ENCODE measurements at places on chromosomes 6 and 20.
A peak's percentile ranks its signal among the peaks of the same experiment; 100 is the strongest.

DNA sequence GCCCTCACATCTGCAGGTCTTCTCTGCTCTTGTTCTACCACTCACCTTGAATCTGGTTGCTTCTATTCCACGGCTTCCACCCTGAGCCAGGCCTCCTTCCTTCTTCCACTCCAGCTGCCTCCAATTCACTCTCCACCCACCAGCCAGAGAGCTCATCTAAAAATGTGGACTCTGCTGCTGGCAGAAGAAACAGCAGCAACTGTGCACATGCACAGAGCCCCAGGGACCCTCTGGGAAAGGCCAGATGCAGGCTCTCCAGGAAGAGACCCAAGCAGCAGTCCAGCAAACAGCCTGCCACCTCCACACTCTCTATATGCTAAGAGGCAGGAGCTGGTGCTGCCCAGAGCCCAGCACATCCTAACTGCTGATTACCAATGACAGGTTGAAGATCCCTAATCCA, 162.6 kb upstream of the TOP1 start:
- DNase-seq: no peak

- no peak for DNase-seq
These were observed 5.7 kb downstream of the CDC40 start for GRCh38 chr6:110185879-110186278.

- DNase-seq: no peak
These were observed 595 bp upstream of the SRF start for GRCh38 chr6:43170417-43170930.

- no peak for DNase-seq
These were observed 41.3 kb downstream of the ADGRF1 start for GRCh38 chr6:47000842-47001241.

DNA sequence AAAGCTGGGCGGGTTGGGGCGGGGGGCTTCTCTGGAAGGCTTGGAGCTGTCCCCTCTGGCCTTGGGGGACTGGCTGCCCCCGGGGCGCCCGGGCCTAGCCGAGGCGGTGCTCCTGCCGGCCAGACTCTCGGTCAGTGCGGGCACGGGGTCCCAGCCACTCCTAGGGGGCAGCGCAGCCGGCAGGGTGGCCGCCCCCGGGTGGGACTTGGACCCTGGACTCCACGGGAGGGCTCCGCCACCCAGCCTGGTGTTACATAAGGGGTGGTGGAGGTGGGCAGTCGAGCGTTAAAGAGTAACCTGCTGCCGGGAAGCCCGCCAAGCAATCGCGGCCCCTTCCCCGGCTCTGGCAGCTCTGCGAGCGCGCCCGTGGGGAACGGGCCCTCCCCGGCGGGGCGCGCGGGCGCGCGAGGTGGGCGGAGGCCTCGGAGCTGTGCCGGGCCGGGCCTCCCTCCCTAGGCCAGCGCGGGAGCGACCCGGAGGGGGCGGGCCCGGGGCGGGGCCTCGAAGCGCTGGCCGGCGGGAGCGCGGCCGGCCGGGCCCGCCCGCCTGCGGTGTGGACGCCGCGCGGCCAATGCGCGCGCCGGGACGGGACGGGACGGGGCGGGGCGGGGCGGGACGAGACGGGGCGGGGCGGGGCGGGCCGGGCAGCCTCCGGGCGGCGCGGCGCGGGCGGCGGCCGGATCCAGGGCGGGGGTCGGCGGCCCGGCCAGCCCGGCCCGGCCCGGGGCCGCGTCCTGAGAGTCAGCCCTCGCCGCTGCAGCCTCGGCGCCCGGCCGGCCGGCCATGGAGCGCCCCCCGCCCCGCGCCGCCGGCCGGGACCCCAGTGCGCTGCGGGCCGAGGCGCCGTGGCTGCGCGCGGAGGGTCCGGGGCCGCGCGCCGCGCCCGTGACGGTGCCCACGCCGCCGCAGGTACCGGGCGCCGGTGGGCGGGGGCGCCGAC, at the start of gene SLC2A4RG:
SLC2A4RG (plus strand) TSS at position 647 of the 940 bp plus-strand sequence; CDS start at position 784, 137 bp downstream.
- DNase-seq: peak; percentile 53

GRCh38 chr6:97059473-97059872, 134.9 kb downstream of the KLHL32 start:
- DNase-seq: no peak

- no peak for DNase-seq
These were observed 370.1 kb downstream of the BTBD9 start for GRCh38 chr6:38269461-38270172.

DNA sequence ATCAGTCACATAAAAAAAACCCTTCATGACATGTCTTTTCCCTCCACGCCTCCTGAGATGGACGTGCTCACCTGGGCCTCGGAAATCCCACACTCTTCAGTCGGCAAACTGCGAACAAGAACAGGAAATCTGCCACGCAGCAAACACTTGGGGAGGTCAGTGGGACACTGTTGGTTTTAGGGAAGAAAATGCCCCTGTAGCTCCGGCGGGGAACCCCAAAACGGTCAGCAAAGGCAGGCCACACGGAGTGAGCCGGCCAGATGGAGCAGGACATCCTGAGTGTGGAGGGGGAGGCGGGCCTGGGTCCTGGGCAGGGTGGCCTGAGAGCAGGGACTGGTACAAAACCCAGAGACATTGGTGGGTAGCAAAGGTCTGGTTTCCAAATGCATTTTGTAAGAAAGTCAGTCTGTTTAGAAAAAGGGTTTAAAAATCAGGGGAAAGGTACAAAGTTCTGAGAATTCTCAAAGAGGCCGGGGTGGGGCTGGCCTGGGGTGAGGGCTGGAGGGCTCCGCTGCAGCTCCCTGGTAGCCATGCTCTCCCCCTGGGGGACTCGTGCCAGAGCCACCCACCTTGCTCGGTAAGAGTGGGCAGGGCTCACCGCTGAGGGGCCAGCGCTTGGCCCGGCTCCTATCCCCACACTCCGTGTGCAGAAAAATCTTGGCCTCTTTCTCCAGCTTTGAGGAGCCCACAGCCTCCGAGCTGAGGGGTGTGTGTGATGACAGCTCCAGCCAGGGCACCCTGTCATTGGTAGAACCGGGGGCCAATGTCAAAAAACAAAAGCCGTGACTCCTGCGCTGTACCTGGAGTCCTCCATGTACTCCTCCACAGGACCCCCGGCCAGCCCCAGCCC, 5.2 kb downstream of the SLC2A4RG start:
- no peak for DNase-seq

GRCh38 chr6:166470029-166470862, 87.5 kb upstream of the MPC1 start:
- DNase-seq: no peak

- DNase-seq: no peak
These were observed 118.0 kb upstream of the POU3F2 start for GRCh38 chr6:98716341-98716740.

DNA sequence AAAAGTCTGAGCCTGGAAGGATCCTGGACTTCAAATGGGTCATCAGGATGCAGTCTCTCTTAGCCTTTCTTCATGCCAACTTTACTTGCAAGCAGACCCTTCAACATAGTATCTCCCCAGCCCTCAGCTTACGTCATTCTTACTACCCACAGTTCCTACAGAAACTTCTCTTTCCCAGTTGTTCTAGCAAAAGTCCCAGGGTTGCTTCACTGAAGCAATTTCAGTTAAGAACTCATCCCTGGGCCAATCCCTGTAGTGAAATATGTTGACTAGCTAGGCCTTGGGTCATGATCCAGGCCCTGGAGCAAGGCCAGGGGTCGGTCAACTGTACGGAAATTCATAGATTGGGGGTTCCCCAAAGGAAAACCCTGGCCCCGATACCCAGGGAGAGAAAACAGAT, 8.6 kb upstream of the FAM83D start:
- no peak for DNase-seq

DNA sequence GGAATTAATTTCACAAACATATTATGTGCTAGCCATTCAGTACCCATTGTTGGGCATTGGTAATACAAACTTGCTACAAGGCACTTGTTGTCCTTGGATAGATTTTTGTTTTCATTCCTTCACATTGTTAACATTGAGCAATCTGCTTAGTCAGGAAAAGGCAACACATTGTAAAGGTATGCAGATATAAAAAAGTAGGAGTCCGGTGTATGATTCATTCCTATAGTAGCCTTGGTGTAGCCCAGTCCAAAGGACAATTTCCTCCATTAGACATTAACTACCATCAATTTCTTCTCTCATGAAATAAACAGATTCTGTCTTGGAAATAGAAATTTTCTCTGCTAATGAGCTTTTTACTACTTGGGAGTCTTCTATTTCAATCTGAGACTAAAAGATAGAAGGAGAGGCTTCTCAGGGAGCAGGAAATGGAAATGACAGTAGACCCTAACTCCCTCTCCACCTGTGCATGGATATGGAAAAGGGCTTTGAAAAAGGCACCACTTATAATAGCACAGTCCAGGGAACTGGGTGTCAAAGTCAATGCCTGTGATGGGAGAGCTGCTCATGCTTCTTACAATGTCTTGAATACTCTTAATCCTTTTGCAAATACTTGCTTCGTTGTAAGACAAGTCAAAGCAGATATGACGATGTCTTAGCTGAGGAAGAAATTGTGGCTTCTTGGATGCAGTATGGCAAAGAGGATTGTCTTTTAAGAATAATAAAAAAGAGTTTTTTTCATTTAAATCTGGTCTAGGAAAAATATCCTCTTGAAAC, 369.4 kb upstream of the CITED2 start:
- no peak for DNase-seq

DNA sequence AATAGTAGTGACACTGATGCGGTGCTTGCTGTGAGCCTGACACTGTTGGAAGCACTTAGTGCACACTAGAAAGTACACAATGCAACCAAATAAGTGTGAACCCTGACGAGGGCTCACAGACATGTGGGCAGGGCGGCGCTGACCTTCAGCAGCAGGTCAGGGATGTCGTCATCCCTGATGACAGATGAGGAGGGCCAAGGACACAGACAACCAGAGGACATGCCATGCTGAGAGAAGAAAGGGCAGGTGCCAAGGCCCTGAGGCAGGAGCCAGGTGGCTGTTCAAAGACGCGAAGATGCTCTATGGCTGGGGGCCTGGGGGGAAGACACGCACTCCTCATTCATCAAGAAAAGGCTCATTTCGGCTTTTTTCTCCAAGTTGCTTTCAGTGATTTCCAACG, 176.4 kb upstream of the CST7 start:
- DNase-seq: no peak

DNA sequence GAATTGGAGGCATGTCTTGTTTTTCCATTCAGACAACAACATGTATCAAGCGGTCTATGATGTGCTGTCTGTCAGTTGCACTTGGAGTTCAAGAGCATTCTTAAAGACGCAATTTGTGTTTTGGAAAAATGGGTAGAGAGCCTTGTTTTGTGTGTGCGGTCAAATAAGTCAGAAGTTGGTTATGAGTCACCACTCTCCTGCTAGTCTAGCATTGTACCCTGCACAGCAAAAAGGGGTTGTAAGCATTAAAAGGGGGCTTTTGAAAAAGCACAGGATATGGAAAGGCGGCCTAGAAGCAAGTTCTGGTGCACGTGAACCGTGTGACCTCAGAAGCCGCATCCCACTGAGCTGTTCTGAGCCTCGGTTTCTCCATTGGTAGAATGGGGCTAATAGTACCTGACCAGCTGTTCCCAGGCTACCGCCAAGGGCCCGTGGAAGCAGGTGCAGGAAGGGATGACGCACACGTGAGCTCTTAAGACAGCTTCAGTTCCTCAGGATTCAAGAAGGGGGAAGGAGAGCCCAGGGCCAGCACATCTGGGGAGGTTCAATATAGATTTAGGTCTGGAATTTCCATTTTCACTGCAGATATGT, 61.6 kb upstream of the SNX9 start:
- DNase-seq: no peak

- DNase-seq: no peak
These were observed 3.7 kb upstream of the RNF144B start for GRCh38 chr6:18383441-18383840.

GRCh38 chr6:48736501-48737206, 625.7 kb upstream of the PTCHD4 start:
- no peak for DNase-seq

DNA sequence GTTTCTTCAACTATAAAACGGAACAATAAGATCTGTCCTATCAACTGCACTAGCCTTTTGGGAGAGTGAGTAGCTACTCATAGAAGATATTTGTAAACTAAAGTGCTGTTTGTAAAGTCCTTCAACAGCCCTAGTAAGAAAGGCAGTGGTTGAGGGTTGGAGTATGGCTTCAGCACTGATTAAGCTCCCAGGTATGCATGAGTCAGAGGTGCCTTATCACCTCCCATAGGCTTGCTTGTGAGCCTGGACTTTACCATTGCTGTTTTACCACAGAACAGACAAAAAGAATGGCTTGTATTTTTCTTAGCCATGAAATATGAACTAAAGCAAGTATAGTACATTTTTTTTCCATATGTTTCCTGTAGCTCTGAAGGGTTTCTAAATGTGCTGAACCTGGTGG, 44.1 kb downstream of the SAMD3 start:
- DNase-seq: no peak

DNA sequence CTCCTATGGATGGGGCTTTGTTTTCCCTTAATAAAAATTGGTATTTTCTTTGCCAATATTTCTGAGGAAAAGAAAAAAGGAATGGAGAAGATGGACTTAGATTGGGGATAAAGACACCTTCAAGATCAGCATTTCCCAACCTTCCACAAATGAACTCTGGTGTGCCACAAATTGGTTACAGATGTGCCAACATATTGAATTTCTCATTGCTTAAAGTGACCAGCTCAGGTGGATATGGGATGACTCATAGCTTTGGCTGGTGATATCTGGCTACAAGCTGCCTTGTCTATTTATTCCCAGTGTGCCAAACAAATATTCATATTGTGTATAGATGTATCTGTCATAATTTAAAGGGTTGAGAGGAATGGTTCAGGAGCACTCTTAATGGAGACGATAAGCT, 32.5 kb downstream of the THEMIS start:
- no peak for DNase-seq

- DNase-seq: no peak
These were observed 291.4 kb downstream of the CENPW start for GRCh38 chr6:126631363-126631762.

DNA sequence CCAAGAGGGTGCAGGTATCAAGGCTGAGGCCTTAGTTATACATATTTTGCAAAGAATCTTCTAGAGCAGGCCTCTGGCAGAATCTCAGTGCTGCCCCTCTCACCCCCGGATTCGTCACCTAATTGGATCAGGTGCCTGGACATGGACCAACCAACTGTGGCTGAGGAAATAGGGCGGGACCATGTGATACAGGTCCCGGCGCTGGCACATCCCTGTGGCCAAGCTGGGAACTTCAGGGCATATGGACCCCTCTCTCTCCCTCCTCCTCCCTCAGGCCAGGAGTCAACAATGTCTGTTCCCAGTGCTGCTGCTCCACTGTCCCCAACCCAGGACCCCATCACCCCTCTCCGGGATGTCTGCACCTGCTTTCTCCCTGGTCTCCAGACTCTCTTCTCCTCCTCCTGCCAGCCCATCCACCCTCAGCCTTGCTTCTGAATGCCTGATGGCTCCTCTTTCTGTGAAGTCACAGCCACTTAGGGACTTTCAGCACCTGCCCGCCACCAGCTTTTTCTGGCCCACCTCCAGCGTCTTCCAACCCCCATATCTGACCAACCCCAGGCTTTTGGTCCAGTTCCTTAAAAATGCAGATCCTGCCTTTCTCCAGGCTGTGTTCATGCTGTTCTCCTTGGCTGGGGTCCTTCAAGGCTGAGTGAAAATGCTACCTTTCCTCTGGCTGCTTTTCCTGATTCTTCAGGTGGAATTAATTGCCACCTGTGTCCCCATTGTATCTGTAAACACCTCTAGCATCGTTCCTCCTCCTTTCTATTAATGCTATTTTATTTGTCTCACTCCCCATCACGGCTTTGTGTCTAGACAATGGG, 19.0 kb upstream of the MLN start:
- DNase-seq: no peak
